T-helper 17 cell (primary cell): ENCODE measurements at places on chromosomes 5 and 9. TPM values are rescaled to one million over a fixed set of nuclear protein-coding genes. Genes with fewer than 3 reads are reported as not detected.
A peak's percentile ranks its signal among the peaks of the same experiment; 100 is the strongest.

GRCh38 chr9:17148324-17148723 is 13.5 kb downstream of the CNTLN start:
- no peaks in the 10 kb centered on the region for H3K4me1 ChIP-seq
- no peak for DNase-seq
- no peaks in the 10 kb centered on the region for H3K27me3 ChIP-seq
- no peak overlapping the region for H3K27ac ChIP-seq
- H3K36me3 ChIP-seq, result no peaks in the 10 kb centered on the region

- H3K36me3 ChIP-seq, result peaks cover 2% of the 10 kb centered on the region
- H3K4me3 ChIP-seq, result peak overlapping the region; percentile 63
- H3K27me3 ChIP-seq, result no peaks in the 10 kb centered on the region
- peaks cover 54% of the 10 kb centered on the region for H3K4me1 ChIP-seq
- peak overlapping the region; percentile 99 for H3K27ac ChIP-seq
Measured at GRCh38 chr5:139443831-139444453, 4.6 kb upstream of the DNAJC18 start.

DNA sequence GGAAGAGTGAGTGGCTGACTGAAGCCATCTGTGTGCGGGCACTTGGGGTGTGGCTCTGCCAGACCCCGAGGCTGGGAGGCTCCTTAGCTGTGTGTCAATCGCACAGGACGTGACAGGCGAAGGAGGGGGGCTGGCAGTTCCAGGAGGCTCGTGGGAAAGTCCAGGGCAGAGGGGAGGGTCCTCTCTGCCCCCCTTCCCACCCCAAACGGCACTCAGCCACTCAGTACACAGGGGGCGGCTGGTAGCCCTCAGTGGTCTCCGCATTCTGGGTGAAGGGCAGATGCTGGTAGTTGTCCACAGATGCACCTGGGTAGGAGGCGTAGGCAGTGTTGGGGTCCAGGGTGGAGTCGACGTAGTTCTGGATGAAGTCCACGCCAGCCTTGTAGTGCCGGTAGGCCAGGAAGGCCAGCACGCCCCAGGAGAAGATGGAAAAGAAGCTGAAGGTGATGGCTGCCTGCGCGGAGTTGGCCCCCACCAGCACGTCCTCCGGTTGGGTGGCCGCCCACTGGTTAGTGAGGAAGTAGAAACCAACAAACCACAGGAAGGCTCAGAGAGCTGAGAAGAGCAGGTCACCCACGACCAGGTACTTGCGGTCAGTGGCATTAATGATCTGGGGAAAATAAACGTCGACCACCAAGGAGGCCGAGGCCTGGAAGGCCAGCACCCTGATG is 85.4 kb upstream of the CEP78 start:
- DNase-seq, result no peak
- no peaks in the 10 kb centered on the region for H3K27me3 ChIP-seq
- no peak overlapping the region for H3K27ac ChIP-seq
- H3K4me3 ChIP-seq, result no peak overlapping the region
- no peaks in the 10 kb centered on the region for H3K36me3 ChIP-seq
- H3K4me1 ChIP-seq, result peaks cover 2% of the 10 kb centered on the region

DNA sequence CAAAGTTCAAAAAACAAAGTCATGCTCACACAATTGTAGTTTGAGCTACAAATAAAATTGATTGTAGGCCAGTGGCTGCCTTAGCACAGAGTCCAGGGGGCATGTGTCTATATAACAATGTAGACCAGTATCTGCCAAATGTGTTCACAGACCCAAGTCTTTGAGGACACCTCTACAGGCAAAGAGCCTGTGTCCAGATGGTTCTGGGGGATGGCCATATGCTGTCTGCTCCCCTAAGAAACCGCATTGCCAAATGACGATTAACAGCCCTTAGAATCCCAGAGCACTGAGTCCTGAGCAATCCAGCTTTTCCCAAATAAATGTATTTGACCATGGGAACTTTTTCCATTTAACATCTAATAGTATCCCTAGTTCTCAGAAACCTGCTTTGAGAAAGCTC is 169.6 kb downstream of the ADCY2 start:
- no peak overlapping the region for H3K27ac ChIP-seq
- H3K36me3 ChIP-seq, result no peaks in the 10 kb centered on the region
- peaks cover 17% of the 10 kb centered on the region for H3K27me3 ChIP-seq
- H3K4me3 ChIP-seq, result no peak overlapping the region
- H3K4me1 ChIP-seq, result no peaks in the 10 kb centered on the region
- DNase-seq, result no peak

DNA sequence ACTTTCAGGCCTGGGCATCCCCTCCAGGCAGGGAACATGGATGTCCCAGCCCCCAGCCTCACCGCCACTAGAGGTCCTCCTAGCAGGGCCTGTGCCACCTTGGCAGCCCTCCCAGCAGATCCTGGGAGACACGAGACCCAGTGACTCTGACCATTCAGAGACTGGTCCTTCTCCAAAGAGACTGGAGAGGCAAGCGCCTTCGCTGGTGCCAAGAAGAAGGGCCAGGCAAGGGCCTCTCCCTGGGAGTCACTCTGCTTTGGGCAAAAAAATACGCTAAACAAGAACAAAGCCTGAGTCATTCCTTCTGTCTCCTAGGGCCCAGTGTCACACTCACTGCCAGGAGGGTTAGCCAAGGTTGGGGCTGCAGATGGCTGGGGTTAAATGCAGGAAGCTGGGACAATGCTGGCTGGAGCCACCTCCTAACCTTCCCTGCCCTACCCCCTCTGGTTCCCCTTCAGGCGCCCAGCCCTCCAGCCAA is 35.3 kb upstream of the SMIM23 start:
- H3K27ac ChIP-seq, result no peak overlapping the region
- H3K27me3 ChIP-seq, result peaks cover 40% of the 10 kb centered on the region
- no peaks in the 10 kb centered on the region for H3K4me1 ChIP-seq
- H3K4me3 ChIP-seq, result no peak overlapping the region
- no peak for DNase-seq
- H3K36me3 ChIP-seq, result no peaks in the 10 kb centered on the region

Gene SOHLH1
- total RNA-seq, result not detected

DNA sequence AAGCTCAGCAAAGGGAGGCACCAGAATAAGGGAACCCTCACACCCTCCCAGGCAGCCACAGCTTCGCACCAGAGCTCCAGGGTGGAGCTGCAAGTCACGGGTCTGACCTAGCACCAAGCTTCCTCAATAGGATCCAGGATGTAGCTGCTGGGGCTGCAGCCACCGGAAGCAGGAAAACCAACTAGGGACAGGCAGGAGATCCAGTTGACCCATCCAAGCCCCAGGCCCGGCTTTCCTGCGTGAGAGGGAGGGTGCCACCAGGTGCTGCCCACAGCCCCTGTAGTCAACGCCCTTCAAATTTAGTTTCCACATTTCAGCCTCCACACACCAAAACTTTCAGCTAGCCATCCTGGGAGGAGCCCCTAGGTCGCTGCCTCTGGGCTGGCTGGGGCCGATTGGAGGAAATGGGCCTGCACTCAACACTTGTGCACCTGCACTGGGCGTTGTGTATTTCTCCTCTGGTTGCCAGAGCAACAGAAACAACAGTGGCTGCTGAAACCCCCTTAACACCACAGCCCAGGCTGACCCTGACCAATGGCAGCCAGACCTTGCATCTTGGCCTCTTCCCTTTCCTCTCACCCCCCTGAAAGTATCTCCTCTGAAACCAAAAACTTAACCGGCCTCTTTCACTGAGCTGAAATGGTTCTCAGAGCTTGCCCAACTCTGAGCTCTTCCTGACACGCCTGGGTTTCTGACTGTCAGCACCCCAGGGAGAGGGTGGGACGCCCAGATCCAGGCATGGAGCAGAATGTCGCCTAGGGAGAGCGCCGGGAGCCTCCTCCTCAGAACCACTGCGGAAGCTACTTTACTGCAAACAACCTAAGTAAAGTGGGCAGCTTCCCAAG is 226.5 kb upstream of the MAP3K1 start:
- H3K4me3 ChIP-seq, result peak overlapping the region; percentile 67
- H3K36me3 ChIP-seq, result no peaks in the 10 kb centered on the region
- peak; percentile 63 for DNase-seq
- peaks cover 36% of the 10 kb centered on the region for H3K4me1 ChIP-seq
- no peaks in the 10 kb centered on the region for H3K27me3 ChIP-seq
